ENCODE measurements at places on chromosomes 5 and 9. TPM values are rescaled to one million over a fixed set of nuclear protein-coding genes. Genes with fewer than 3 reads are reported as not detected.

The SUSD3 gene
- not detected for total RNA-seq

GRCh38 chr5:9278921-9279603, 266.8 kb downstream of the SEMA5A start:
- H3K4me3 ChIP-seq, result no peak overlapping the region
- H3K27me3 ChIP-seq, result no peaks in the 10 kb centered on the region
- H3K27ac ChIP-seq, result no peak overlapping the region
- H3K36me3 ChIP-seq, result peaks cover 37% of the 10 kb centered on the region
- no peaks in the 10 kb centered on the region for H3K4me1 ChIP-seq

DNA sequence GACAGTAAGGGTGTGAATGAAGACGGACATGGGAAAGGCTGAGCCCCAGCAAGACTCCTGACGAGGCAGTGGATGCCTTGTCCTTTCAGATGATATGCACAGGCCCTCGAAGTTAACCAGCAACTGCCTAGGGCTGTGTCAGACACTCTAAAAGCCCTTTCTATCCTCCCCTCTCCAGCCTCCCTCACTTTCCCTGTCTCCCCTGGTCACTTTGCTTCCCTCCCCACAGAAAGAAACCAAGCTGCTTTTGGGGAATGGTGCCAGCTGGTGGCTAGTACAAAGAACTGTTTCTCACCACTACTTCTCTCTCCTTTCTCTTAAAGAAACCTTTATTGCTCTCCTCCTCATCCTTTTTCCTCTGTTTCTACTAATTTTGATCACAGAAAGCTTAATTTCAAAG, 21.4 kb downstream of the LHFPL2 start:
- H3K27ac ChIP-seq, result no peak overlapping the region
- peaks cover 24% of the 10 kb centered on the region for H3K36me3 ChIP-seq
- H3K27me3 ChIP-seq, result no peaks in the 10 kb centered on the region
- peaks cover 35% of the 10 kb centered on the region for H3K4me1 ChIP-seq
- no peak for DNase-seq
- H3K4me3 ChIP-seq, result no peak overlapping the region

The APBA1 gene
- total RNA-seq, result 4.4 TPM

The LURAP1L gene
- 0.27 TPM for total RNA-seq

DNA sequence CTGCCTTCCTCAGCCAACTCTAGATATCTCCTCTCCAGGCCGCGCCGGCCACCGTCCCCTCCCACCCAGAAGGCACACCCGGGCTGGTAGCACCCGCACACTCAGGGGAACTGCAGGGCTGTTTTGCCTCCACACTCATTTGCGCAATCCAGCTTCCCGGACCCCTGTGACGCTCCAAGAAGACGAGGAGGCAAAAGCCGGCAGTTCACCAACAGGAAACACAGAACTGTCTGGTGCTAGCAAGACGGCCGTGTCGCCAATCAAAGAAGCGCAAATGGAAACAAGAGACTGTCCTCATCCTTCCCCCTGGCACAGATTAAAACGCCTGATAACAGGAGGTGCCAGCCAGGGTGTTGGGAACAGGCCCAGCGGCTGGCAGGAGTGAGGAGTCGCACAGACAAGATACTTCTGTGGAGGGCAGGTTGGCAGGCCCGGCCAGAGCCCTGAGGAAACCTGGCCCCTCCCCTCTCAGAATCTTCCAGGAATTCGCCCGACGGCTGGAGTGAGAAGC, 7.8 kb downstream of the AGPAT2 start:
- H3K4me1 ChIP-seq, result peaks cover 10% of the 10 kb centered on the region
- no peaks in the 10 kb centered on the region for H3K36me3 ChIP-seq
- H3K4me3 ChIP-seq, result no peak overlapping the region
- H3K27ac ChIP-seq, result no peak overlapping the region
- DNase-seq, result no peak

Measured in neural crest cell (in vitro differentiated cells).